ENCODE measurements at places on chromosomes 3 and 15.

- DNase-seq, result no peak
Measured at GRCh38 chr15:45776772-45777171, 141.9 kb downstream of the SQOR start.

- no peak for DNase-seq
Measured at GRCh38 chr15:51766341-51766740, 14.9 kb downstream of the TMOD2 start.

GRCh38 chr15:45048794-45049631 lies 26.0 kb downstream of the SORD start:
- no peak for DNase-seq

GRCh38 chr3:35680866-35681650 lies 41.7 kb downstream of the ARPP21 start:
- DNase-seq, result no peak

DNA sequence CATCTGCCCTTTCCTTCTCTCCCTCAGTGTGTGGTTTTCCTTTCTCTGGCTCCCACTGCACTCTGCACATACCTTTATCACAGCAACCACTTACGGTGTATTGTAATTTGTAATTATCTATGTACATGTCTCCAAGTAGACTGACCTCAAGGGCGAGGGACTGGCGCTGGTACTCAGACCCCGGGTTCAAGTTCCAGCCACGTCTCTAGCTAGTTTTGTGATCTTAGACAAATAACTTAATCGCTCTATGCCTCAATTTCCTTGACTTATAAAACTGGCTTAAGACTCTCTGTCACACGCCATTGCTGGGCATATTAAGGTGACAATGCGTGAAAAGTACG lies 607 bp upstream of the SENP2 start:
- DNase-seq, result no peak

DNA sequence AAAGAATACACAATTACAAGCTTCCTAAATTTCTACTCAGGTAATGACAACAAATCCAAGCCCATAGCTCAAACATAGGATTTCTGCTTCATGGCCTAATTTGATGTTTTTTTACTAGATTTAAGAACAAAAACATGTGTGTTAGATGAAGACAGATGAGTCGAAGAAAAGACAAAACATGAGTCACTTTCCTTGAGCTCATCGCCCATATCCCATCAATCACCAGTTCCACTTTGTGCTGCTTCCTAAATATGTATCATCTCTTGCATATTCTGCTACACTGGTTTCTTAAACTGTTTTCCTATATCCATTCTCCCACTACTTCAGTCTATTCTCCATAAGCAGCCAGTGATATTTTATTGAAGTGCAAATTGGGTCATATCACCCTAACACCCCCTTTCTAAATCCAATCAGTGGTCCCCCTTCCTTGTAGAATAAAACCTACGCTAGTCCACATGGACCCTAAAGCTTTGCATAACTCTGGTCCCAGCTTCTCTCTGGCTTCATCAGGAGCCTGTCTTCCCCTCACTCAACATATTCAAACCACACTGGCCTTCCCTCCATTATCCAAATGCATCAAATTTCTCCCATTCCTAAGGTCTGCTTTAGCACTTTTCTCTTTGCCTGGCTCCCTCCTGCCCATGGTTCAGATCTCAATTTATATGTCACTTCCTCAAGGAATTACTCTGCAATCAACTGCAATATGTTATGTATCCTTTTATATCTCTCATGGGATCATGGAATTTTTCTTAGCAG lies 1033.9 kb downstream of the FHIT start:
- DNase-seq, result no peak

- no peak for DNase-seq
Measured at GRCh38 chr15:36218322-36218721, 361.1 kb upstream of the CDIN1 start.

DNA sequence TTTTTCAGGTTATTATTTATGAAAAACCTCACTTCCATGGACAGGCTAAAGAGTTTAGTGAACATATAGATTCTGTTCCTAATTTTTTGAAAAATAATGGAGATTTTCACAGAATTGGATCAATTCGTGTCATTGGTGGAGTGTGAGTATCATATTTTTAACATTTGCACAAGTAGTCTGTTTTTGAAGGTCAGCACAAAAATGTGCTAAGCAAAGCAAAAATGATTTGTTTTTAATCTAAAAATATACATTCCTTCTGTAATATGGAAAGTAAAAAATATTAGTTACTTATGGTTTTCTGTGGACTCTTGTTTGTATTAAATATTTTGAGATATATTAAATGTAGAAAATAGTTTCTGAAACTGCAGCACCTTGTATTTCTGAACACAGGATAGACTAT lies 71.0 kb downstream of the CRYBG3 start:
- DNase-seq, result no peak

- no peak for DNase-seq
Measured at GRCh38 chr15:79067072-79067833, 23.3 kb downstream of the RASGRF1 start.

GRCh38 chr15:94443186-94443585 lies 211.8 kb downstream of the MCTP2 start:
- DNase-seq, result no peak

DNA sequence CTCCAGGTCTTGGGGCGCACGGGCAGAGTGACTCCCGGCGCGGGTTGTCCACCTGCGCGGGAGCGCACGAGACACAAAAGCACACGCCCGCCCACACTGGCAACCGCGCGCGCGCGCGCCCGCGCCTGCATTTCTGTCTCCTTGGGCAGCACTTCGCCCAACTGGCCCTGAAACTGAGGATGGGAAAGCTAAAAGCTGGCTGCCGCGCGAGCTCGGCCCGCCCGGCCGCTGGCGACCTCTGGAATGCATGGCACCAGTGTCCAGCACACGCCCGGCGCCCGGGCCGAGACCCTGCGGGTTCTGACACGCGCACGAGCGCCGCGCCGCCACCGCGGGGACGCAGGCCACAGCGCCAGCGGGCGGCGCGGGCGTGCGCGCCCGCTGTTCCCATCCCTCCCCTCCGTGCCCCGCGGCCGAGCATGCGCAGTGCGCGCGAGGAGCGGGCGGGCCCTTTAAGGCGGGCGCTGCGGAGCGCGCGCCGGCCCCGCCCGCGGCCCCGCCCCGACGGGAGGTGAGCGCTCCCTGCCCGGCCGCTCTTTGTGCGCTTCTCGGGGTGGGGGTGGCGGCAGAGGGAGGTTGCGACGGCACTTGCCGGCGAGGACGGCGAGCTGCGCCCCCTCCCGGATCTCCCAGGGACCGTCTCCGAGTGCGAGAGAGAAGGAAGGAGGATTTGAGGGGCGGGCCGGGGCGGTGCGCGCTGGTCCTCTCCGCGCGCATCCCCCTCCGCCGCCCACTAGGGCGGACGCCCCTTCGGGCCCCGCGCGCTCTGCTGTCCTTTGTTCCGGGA lies 1.0 kb upstream of the MEX3B start:
- DNase-seq, result peak; percentile 74

- no peak for DNase-seq
Measured at GRCh38 chr3:52176951-52177700, 20.8 kb upstream of the ALAS1 start.

DNA sequence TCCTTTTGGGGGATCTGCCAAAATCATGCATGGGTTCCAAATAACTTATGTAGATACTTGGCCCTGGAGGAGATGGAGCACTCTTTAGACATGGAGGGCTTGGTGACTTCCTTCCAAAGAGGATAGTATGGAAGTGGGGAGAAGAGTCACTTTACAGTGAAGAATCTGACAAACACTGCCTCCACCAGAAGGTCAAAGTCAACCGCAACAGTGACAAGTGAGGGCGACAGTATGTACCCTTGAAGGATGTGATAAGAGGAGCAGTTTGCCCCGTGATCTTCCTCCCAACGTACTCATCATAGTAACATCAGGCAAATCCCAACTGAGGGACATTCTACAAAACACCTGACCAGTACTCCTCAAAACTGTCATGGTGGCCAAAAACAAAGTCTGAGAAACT lies 62.0 kb downstream of the LMCD1 start:
- DNase-seq, result no peak

- no peak for DNase-seq
Measured at GRCh38 chr3:177604181-177604580, 406.9 kb upstream of the TBL1XR1 start.

GRCh38 chr3:114389156-114389555 lies 95.3 kb downstream of the TIGIT start:
- DNase-seq, result no peak

DNA sequence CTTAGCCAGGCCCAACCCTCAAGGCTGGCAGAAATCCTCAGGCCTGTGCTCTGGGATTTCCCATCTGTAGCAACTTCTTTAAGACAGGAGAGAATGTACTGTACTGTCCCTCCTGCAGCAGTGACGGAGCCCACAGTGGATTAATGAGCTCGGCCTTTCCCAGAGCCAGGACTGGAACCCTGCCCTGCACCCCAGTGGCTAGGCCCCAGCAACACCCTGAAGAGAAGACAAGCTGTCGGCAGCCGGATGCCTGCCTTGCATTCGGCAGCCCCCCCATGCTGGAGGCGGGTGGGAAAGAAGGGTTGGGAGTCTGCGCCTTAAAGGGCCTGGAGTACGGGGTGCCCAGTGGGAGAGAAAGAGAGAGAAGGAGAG lies 32.0 kb downstream of the KLHL25 start:
- DNase-seq, result no peak

DNA sequence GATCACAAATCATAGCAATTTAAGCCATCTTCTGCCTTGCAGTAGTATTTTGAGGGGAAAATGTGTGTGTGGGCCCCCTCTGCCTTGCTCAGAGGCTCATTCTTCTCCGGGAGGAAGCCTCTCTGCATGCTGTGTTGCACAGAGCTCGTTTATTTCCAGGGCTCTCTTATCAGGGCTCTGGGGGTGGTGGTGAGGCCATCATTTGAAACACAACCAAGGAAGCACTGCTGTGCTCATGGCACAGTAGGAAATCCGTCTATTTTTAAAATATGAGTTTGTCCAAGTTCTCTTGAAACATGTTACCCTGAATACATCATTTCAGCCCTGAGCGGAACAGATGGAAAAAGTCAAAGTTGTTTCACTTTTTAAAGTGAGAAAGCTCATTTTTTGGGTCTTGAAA lies 369.0 kb upstream of the CFAP20DC start:
- DNase-seq, result no peak

GRCh38 chr15:84633311-84634227 lies 20.5 kb downstream of the WDR73 start:
- peak; percentile 34 for DNase-seq

DNA sequence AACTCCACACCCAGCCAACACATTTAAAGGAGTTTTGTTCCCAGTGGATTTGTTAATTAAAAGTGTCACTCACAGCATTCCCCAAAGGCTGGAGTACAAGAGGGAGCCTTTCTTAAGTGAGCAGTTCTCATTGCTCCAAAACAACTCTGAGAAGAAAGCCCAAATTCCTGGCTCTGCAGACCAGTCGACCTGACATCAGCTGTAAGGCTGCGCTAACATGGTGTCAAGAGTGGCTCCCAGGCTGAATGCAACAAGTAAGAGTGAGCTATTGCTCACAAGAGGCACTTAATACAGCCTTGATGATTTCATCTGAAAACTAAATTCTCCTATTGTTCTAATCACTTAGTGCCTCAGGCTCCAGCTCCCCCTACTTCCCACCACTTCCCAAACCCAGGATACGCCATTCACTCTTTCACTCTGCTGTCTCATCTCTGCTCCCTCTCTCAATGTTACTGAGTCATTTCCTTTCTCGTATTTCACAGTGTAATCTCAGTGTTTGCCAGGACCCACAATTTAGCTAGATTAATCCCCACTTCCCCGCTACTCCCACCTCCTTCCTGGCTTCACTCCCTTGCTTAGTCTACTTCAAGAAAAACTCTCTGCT lies 81.8 kb downstream of the WWTR1 start:
- DNase-seq, result no peak

GRCh38 chr3:34957677-34958076 lies 681.6 kb upstream of the ARPP21 start:
- DNase-seq, result no peak

- DNase-seq, result no peak
Measured at GRCh38 chr15:41605566-41605965, 46.6 kb downstream of the TYRO3 start.

- DNase-seq, result no peak
Measured at GRCh38 chr3:12974334-12974733, 98.9 kb downstream of the IQSEC1 start.

- DNase-seq, result no peak
Measured at GRCh38 chr3:197833930-197834715, 43.1 kb downstream of the LRCH3 start.

Measured in stimulated activated CD4-positive, alpha-beta T cell treated with anti-CD3 and anti-CD28 coated beads, Interleukin-1b, Interleukin-23, amount 100 ng/mL, for 1 hour (primary cell).